ENCODE measurements at places on chromosomes 13 and 19. TPM values are rescaled to one million over a fixed set of nuclear protein-coding genes. Genes with fewer than 3 reads are reported as not detected.

- peaks cover 9% of the 10 kb centered on the region for H3K4me1 ChIP-seq
- H3K36me3 ChIP-seq, result no peaks in the 10 kb centered on the region
- no peaks in the 10 kb centered on the region for H3K27me3 ChIP-seq
- DNase-seq, result no peak
Observed at GRCh38 chr13:98048265-98048664, 94.6 kb upstream of the FARP1 start.

DNA sequence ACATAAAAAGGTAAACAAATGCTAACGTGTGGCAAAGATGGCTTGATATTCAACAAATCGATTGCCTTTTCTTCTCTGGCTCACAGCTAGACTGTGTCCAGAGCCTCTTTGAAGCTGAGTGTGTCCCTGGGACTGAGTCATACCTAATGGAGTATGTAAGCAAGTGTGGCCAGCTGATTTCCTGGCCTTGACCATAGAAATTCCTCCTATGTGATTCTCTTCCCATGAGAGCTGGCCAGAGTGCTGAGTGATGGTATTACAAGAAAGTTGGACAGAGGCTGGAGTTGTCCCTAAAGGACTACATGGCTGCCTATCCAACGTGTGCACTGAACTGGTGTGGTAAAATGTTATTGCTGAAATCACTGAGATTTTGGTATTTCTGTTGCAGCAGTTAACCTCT lies 320.1 kb upstream of the SLC10A2 start:
- H3K27ac ChIP-seq, result no peak overlapping the region
- no peaks in the 10 kb centered on the region for H3K36me3 ChIP-seq
- H3K4me3 ChIP-seq, result no peak overlapping the region
- H3K4me1 ChIP-seq, result no peaks in the 10 kb centered on the region
- DNase-seq, result peak; percentile 45

DNA sequence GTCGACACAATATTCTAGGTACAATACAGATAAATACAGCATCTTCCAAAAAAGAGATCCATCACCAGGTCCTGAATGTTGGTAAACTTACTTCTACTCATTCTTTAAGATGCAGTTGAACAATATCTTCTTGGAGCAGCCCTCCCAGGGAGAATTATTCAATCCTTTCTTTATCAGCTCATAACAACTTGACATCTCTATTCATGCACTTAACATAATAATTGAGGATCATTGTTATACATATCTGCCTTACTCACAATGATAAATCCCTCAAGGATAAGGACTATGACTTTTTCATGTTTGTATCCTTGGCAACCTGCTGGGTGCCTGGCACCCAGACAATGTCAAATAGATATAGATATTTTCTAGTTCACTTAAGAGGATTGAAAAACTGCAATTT lies 219.5 kb downstream of the POU4F1 start:
- DNase-seq, result no peak
- H3K27me3 ChIP-seq, result no peaks in the 10 kb centered on the region
- H3K36me3 ChIP-seq, result no peaks in the 10 kb centered on the region
- H3K4me3 ChIP-seq, result no peak overlapping the region

GRCh38 chr13:99226513-99226912 lies 25.9 kb downstream of the UBAC2 start:
- no peaks in the 10 kb centered on the region for H3K27me3 ChIP-seq
- peaks cover 28% of the 10 kb centered on the region for H3K4me1 ChIP-seq
- H3K4me3 ChIP-seq, result no peak overlapping the region
- peaks cover 4% of the 10 kb centered on the region for H3K36me3 ChIP-seq
- DNase-seq, result no peak

The GPR4 gene
- 3.1 TPM for total RNA-seq

The MAG gene
- not detected for total RNA-seq

GRCh38 chr19:15303105-15303780 lies 29.1 kb downstream of the BRD4 start:
- no peaks in the 10 kb centered on the region for H3K27me3 ChIP-seq
- H3K36me3 ChIP-seq, result 0 out of 2 replicates have a peak, but pooled peaks cover 3% of the 10 kb centered on the region
- peak; percentile 45 for DNase-seq
- peak overlapping the region; percentile 36 for H3K4me3 ChIP-seq
- H3K27ac ChIP-seq, result peak overlapping the region; percentile 82

The RXFP2 gene
- total RNA-seq, result not detected

- H3K4me1 ChIP-seq, result peaks cover 21% of the 10 kb centered on the region
- peak overlapping the region; percentile 69 for H3K4me3 ChIP-seq
- no peaks in the 10 kb centered on the region for H3K36me3 ChIP-seq
- no peak overlapping the region for H3K27ac ChIP-seq
Observed at GRCh38 chr19:58497634-58498170, 14.1 kb downstream of the SLC27A5 start.

GRCh38 chr13:24734950-24735349 lies 29.0 kb upstream of the RNF17 start:
- no peaks in the 10 kb centered on the region for H3K4me1 ChIP-seq
- no peak overlapping the region for H3K27ac ChIP-seq
- DNase-seq, result no peak
- no peak overlapping the region for H3K4me3 ChIP-seq
- no peaks in the 10 kb centered on the region for H3K36me3 ChIP-seq

- no peaks in the 10 kb centered on the region for H3K4me1 ChIP-seq
- no peak overlapping the region for H3K4me3 ChIP-seq
- no peak for DNase-seq
Observed at GRCh38 chr13:55069746-55070145, 2041.1 kb downstream of the OLFM4 start.

- H3K27me3 ChIP-seq, result no peaks in the 10 kb centered on the region
- peaks cover 11% of the 10 kb centered on the region for H3K4me1 ChIP-seq
- no peak overlapping the region for H3K27ac ChIP-seq
- H3K4me3 ChIP-seq, result peak overlapping the region; percentile 40
- DNase-seq, result peak; percentile 99
- H3K36me3 ChIP-seq, result no peaks in the 10 kb centered on the region
Observed at GRCh38 chr19:10095948-10096614, 6.4 kb downstream of the ANGPTL6 start.

The CA11 gene
- 4.1 TPM for total RNA-seq

The PCDH20 gene
- total RNA-seq, result 0.62 TPM

The SAMD1 gene
- total RNA-seq, result 90.5 TPM

GRCh38 chr13:95301968-95302393 lies 730 bp upstream of the ABCC4 start:
- no peaks in the 10 kb centered on the region for H3K27me3 ChIP-seq
- H3K36me3 ChIP-seq, result no peaks in the 10 kb centered on the region
- peak overlapping the region; percentile 59 for H3K27ac ChIP-seq
- peaks cover 30% of the 10 kb centered on the region for H3K4me1 ChIP-seq
- DNase-seq, result no peak

All from PC-3 (cell line).